Activated CD8-positive, alpha-beta T cell treated with anti-CD3 and anti-CD28 coated beads for 36 hours (primary cell): ENCODE measurements at places on chromosomes 7 and 10. TPM values are rescaled to one million over a fixed set of nuclear protein-coding genes. Genes with fewer than 3 reads are reported as not detected.

- DNase-seq = peak; percentile 12
These were observed 350.6 kb downstream of the TFEC start for GRCh38 chr7:115679976-115680375.

- DNase-seq = no peak
These were observed 262.0 kb downstream of the ADRA2A start for GRCh38 chr10:111338805-111339204.

DNA sequence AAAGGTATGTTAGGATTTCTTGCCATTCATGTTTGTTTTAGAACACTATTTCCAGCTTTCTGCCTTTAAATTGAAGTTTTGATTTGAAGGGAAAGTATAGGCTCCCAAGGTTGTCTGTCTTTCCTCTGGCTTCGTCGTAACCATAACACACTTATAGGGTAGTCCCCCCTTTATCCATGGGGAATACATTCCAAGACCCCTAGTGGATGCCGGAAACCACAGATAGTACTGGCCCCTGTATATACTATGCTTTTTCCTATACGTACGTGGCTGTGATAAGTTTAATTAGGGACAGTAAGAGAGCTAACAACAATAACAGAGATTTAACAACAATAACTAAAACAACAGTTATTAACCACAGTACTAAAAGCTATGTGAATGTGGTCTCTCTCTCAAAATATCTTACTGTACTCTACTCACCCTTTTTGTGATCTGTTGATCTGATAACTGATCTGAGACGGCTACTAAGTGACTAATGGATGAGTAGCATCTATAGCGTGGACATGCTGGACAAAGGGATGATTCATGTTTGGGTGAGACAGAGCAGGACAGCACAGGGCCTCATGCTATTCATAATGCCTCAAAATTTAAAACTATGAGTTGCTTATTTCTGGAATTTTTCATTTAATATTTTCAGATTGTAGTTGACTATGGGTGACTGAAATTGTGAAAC is 273.1 kb downstream of the AUTS2 start:
- no peak for DNase-seq

PRF1 gene
- 107 TPM for total RNA-seq

GRCh38 chr10:54234832-54235231 is 566.2 kb downstream of the PCDH15 start:
- DNase-seq = no peak

GRCh38 chr7:26052706-26053105 is 99.3 kb upstream of the NFE2L3 start:
- DNase-seq = no peak

DNA sequence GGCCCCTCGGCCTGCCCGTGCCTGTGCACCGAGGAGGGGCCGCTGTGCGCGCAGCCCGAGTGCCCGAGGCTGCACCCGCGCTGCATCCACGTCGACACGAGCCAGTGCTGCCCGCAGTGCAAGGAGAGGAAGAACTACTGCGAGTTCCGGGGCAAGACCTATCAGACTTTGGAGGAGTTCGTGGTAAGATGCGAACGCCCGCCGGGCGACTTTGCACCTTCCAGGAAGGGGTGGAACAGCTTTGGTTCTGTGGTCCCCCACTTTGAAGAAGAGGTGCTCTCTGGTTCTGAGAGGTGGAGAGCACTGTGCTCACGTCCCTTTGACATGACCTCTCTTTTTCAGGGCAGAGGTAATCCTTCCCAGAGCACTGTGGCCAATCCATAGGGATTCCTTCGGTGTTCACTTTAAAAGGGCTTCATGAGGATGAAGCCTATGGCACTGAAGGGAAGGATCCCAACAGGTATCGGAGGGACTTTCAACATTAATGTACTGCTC is 2.6 kb downstream of the VWC2 start:
- peak; percentile 4 for DNase-seq

DNA sequence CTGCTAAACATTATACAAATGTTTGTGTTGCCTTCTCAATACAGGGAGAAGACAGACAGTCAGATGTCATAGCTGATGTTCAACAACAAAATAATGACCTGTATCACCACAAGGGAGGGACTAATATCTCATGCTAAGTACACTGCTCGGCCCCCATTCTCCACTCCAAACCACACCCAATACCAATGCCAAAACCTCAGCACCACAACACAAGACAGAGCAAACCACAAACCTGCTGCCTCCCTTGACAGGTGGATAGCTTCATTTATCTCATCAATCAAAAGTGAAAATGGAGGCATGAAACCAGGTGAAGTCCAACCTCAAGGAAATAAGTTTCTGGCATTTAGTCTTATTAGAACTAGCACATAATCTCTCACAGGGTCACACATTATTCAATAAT is 109.5 kb downstream of the PARD3 start:
- no peak for DNase-seq

- DNase-seq = no peak
These were observed 190.9 kb downstream of the RPS24 start for GRCh38 chr10:78224602-78225001.

- DNase-seq = no peak
These were observed 37.4 kb downstream of the LRRC72 start for GRCh38 chr7:16564023-16564380.

DNA sequence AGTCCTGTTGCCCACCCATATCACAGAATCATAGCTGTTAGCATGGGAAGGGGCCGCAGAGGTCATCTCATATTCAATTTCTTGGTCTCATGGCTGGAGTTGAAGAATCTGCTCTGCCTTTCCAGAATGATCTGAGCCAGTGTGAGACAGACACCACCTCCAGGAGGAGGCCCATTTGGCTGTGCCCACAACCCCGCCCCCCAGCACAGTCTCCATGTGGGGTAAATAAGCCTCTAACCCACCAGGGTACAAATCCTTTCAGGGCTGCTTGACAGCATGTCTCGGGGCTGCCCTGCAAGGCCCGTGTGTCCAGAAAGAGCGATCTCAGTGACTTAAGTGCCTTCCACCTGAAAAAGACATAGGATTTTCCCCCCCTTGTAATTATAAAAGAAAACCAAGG is 137.5 kb downstream of the DLG5 start:
- DNase-seq = no peak

HOXA4 gene
- not detected for total RNA-seq

- no peak for DNase-seq
These were observed 357.1 kb downstream of the PRPF18 start for GRCh38 chr10:13943735-13944398.

ACTL6B gene
- total RNA-seq = not detected

PNLIPRP3 gene
- total RNA-seq = not detected

GRCh38 chr10:79384773-79385391 is 37.6 kb downstream of the PPIF start:
- DNase-seq = no peak

ADCY1 gene
- total RNA-seq = 0.07 TPM

DNA sequence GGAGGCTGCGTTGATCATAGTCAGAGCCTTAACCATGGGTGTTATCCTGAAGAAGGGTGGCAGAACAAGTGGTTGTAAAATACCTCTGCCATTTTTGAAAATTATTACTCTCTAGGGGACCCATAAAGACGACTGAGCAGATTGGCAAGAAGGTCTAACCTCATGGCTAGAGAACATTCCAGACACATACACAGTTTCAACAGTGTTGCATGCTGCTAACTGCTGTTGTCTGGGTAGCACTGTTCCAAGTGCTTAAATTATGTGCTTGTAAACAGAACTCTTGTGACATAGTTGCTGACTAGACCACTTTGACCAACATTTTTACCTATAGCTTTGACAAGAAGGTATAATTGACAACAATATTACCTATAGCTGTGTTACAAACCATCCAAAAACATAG is 46.1 kb upstream of the FOXP2 start:
- DNase-seq = no peak

PRKCQ gene
- total RNA-seq = 46.3 TPM

OPN1SW gene
- total RNA-seq = not detected

PVRIG gene
- total RNA-seq = 30.2 TPM

PILRA gene
- total RNA-seq = 6.6 TPM

DDIT4 gene
- total RNA-seq = 1,071 TPM

CYP3A5 gene
- not detected for total RNA-seq

GRCh38 chr10:3755440-3756359 is 29.3 kb downstream of the KLF6 start:
- DNase-seq = no peak

PGAM2 gene
- 0.49 TPM for total RNA-seq

DNAH11 gene
- total RNA-seq = 2.7 TPM

- DNase-seq = no peak
These were observed 1.7 kb upstream of the HOXA13 start for GRCh38 chr7:27201580-27202017.

GRCh38 chr10:42939685-42940366 is 137.0 kb upstream of the RET start:
- DNase-seq = no peak

GRCh38 chr10:131786756-131787605 is 113.8 kb upstream of the PPP2R2D start:
- peak; percentile 67 for DNase-seq

- DNase-seq = no peak
These were observed 457.3 kb downstream of the ETV1 start for GRCh38 chr7:13532028-13532753.

DNA sequence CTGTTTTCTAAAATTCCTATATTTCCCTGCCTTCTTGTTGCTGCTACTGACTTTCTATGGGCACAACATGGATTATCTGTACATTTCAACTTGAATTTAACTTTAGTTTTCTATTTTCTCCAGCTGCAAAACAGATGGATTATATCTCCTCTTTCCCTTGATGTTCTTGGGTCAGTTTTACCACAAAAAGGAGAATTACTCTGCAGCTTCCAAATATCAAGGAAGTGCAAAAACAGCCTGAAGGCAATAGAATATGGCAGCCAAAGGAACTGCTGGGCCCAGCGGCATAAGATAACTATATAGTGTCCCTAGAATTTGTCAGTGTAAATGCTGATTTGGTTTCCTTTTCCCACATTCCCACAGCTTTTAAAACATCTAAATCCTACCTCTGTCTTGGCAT is 29.1 kb downstream of the CPED1 start:
- DNase-seq = no peak

TUBAL3 gene
- not detected for total RNA-seq

ZNF425 gene
- total RNA-seq = 0.22 TPM

GRCh38 chr7:7918736-7919448 is 49.7 kb upstream of the GLCCI1 start:
- DNase-seq = no peak

CHST3 gene
- 0.20 TPM for total RNA-seq

DNA sequence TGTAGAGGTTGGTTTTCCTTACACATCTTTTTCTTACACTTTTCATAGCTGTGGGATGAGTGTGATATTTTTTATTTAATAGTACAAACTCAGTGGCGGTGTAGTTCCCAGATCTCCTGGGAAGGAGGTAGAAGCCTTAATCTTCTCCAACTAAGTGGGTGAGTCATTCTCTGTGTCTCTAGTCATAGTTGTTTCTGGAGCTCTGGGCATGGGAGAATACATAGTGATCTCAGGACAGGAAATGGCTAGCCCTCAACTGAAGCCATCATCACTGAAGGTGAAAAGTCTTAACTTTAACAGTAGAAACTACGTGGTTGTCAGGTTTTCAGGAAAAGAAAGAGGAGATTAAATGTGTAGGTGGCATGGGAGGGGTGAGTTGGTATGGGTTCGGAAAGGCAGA is 319.4 kb upstream of the FZD8 start:
- DNase-seq = no peak

DNA sequence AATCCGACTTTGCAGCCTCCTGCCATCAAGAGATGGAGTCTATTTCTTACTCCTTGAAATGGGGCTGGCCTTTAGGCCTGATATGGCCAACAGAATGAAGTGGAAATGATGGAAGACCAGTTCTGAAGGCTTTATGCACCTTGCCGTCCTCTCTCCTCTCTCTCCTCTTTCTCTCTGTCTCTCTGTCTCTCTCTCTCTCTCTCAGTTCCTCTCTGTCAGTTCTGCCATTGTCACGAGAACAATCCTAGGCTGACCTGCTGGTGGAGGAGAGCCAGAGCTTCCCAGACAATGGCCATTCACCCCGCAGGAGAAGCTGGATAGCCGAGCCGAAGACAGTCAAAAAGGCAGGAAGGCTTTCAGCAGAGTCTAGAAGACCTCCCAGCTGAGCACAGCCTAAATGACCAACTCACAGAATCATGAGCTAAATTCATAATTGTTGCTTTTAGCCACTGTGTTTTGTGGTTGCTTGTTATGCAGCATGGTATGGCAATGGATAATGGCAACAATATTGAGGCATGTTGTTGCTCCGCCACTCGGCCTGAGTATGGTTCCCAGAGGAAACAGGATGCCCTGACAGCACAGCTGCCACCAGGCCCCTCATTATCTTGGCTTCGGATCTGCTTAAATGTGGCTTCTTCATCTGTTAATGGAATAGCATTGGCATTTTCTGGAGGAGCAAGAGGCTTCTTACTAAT is 35.5 kb downstream of the FRMPD2 start:
- DNase-seq = no peak

FXYD4 gene
- not detected for total RNA-seq

HDAC9 gene
- 1.5 TPM for total RNA-seq

ARMC3 gene
- not detected for total RNA-seq

- no peak for DNase-seq
These were observed 46.0 kb downstream of the PRKAR2B start for GRCh38 chr7:107090457-107090856.

GPR85 gene
- not detected for total RNA-seq

TMEM184A gene
- total RNA-seq = not detected
